ENCODE measurements at places on chromosomes 4 and X.

DNA sequence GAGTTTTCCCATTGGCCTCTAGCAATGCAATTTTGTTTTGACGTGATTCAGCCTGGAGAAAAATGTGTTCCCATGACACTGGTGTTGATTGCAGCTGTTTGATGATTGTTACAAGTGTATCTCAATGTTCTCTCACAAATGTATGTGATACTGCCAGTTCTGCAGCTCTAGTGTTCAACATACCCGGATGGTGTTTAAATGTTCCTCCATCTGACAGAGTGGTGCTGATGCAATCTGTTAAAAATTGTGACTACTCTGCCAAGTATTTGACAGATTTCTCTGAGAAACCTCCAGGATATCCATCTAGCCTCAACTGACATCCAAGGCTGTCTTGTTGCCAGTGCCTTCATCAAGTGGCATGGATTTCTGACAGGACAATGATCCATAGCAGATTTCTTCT is 657.2 kb upstream of the DIAPH2 start:
- no peak for DNase-seq

DNA sequence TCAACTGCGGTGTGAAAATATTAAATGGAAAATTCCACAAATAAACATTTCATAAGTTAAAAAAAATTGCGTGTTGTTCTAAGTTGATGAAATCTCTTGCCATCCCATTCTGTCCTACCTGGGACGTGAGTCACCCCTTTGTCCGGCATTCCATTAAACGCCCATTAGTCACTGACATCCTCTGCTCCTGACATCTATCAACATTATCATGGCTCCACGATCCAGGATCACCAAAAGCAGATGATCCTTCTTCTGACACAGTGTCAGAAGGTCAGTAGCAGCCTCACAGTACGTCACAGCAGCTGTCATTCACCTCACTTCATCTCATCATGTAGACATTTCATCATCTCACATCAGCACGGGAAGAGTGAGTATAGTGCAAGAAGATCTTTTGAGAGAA is 125.7 kb downstream of the ZNF827 start:
- DNase-seq = no peak

DNA sequence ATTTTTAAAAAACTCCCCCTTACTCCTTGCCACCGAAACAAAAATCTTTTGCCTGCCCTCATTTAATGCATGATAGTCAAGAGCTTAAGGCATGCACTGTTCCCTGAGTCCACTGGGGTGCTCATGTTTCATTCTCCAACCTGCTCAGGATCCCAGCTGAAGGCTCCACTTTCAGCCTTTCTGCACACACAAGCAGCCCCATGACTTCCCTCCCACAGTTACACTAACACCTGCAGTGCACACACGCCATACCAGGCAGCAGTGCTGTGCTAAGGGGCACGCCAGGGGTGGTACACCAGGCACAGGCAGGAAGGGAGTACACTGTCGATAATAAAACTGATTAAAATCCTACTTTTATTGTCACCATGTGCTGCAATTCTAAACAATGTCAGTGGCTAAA is 385.2 kb downstream of the BMPR1B start:
- no peak for DNase-seq

- no peak for DNase-seq
Observed at GRCh38 chr4:66266035-66266434, 595.7 kb upstream of the EPHA5 start.

DNA sequence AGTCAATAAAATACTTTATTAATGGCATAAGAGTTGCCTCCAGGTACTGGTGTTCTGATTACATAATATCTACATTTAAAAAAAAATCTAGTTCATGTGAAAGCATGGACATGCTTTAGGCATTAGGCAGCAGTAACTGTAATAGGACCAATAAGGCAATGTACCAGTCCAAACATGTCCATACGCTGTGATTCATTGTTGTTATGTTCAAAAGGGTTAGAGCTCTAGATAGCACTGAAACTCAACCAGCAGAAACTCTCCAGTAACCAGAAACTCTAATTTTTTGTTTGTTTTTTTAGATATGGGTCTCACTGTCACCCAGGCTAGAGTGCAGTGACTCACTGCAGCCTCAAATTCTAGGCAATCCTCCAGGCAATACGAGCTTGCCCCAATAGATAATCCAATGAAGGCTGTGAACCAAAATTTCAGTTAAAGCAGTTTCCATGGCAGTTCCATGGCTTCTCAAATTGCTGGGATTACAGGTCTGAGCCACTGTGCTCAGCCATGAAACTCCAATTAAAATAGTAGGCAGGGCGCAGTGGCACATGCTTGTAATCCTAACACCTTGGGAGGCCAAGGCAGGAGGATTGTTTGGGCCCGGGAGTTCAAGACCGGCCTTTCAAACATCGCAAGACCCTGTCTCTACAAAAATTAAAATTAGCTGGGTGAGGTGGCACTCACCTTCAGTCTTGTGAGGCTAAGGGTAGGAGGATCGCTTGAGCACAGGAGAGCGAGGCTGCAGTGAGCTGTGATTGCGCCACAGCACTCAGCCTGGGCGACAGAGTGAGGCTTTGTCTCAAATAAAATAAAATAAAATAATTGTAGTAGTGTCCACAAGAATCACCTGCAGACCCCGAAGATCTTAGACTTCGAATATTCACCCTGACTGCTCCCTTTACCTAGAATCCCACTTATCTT is 36.3 kb downstream of the MGARP start:
- no peak for DNase-seq

GRCh38 chrX:8864161-8864560 is 63.0 kb upstream of the FAM9A start:
- no peak for DNase-seq

DNA sequence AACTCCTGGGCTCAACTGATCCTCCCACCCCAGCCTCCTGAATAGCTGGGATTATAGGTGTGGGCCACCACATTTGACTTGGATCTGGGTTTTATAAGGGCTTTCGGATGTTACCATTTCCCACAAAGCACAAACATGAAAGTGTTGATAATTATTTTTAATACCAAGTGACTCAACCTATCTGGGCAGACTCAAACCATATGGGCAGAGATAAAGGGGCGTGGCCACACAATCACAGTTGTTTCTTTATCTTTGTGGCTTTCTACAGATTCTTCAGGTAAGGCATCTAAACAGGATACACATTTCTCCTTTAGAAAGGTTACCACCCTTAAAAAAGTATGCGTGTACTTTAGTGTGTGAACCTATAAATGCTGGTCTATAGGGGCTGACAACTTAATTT is 122.5 kb downstream of the ZNF827 start:
- DNase-seq = no peak

DNA sequence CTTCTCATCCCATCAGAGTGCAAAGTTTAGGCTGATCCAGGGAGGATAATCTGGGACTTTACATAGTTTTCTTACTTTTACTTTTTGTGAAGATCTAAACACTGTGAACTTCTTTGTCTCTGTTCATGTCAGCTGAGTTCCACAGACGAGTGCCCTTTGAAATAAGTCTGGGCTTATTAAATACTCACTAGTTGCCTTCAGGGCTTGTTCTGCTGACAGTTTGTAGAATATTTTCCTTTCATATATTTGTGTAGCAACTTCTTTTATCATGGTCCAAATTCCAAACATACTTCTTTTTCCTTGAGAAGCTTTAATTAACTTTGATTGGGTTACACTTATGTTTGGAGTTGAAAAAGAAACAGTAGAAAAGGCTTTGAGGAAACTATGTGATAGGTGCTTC is 109.6 kb downstream of the SH2D1A start:
- DNase-seq = no peak

DNA sequence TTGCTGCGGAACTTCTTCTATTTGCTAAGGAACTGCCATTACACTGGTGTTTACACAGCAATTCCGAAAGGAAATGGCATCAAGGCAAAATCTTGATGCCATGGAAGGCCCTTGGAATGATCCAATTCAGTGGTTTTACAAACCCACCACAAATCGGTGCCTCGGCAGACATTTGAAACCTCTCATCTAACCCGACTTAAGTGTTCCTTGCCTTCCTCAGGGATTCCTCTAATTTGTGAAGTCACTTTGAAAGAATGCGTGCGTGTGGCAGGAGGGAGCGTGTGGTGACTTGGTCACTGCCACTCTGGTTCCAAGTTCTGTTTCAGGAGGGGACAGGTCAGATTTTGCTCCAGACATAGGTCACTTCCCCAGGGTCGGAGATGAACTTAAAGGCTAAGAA is 4.8 kb downstream of the NOP14 start:
- no peak for DNase-seq

DNA sequence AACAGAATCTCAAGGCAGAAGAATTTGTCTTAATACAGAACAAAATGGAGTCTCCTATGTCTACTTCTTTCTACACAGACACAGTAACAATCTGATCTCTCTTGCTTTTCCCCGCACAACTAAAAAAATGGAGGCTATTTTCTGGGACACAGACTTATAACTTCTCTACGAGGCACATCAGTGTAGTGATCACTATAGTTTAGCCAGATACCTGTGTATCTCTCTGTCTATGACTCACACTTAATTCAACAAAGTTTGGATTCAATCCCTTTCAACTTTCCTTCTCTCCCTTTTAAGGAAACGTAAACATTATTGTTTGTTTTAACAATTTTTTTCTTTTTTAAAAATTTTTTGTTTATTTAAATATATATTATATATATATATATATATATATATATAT is 29.4 kb downstream of the APELA start:
- DNase-seq = no peak

DNA sequence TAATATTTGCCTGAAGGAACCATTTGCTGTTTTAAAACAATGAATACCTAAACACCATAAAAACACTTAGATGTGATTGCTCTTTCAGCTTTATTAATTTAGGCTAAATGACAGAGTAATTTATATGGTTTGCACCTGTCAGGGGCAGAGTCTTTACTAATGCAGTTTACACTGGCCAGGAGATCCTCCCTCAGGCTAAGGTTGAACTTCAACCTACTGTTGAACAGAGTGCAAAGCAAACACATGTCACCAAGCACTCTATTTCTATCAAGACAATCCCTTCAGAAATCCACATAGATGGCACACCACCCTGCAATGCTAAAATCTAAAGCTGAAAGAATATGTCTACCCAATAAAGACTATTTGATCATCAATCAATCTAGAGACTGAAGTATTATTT is 147.3 kb downstream of the KLHL13 start:
- no peak for DNase-seq

DNA sequence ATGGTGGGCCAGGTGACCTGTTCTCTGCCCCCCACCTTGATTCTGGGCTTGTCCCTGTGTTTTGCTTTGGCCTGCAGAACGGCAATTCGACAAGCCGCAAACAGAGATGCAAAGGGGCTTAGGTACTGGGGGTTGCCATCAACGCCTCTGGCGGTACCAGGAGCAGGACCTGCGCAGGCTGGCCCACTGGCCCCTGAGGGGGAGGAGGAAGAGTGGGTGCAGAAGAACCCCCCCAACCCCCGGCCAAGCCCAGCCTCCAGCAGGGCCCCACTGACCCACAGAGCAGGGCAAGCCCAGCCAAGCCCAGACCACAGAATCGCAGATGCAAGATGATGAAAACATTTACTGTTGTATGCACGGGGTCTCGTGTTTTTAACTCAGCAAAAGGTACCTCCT is 89.4 kb downstream of the PPP2R2C start:
- no peak for DNase-seq

DNA sequence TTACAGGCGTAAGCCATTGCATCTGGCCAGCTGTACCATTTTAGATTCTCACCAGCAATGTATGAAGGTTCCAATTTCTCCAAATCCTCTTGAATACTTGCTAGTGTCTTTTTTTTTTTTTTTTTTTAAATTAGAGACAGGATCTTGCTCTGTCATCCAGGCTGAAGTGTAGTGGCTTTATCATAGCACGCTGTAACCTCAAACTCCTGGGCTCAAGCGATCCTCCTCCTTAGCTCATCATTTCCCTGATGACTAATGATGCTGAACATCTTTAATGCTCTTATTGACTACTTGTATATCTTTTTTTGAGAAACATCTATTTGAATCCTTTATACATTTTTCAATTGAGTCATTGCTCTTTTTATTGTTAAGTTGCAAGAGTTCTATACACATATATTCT is 40.3 kb downstream of the HDAC8 start:
- DNase-seq = no peak

DNA sequence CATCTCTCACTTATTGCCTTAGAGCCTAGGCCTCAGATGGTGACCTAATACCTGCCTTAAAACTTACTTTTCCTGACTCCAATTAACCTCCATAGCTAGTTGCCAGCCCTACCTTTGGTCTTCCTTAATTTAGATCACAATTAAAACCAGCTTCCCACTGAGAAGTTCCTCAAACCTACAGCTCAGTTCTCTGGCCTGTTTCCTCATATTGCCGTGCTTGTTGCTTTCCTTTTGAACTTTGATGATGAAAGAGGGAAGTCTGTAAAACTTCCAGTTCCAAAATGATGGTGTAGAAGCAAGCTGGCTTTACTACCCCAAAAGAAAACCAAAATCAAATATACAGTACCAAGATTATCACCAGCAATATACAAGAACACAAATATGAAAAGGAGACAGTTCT is 28.9 kb upstream of the CAMK2D start:
- DNase-seq = peak; percentile 7

DNA sequence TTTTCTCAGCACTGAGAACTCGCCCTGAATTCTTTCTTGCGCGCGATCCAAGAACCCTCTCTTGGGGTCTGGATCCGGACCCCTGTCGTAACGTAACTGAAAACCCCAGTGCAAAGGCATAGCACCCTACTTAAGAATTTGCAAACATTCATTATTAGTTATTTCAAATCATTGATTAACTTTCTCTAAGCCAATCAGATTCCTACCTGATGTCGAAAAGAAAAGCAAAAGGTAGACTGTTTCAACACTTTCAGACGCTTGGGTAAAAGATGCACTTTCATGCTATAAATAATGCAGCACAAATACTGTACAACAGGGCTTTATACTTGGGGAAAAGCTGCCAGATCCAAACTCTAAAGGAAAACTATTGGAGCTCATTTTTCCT is 817 bp upstream of the WDR19 start:
- no peak for DNase-seq

DNA sequence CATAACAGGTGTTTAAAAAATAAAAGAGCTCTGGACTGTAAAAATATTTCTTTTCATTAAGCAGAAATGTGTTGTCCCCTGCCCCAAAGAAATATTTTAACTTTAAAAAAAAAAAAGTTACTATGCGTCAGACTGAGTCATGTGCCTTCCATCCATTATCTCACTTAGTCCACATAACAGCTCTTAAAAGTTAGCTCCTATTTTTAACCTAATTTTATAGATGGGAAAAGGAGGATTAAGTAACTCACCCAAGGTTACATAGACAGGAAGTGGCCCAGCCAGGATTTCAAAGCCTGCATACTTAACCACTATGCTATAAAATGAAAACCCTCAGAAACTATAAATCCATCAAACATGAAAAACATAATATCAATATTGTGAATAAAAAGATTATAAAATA is 97.7 kb downstream of the MANBA start:
- DNase-seq = no peak

DNA sequence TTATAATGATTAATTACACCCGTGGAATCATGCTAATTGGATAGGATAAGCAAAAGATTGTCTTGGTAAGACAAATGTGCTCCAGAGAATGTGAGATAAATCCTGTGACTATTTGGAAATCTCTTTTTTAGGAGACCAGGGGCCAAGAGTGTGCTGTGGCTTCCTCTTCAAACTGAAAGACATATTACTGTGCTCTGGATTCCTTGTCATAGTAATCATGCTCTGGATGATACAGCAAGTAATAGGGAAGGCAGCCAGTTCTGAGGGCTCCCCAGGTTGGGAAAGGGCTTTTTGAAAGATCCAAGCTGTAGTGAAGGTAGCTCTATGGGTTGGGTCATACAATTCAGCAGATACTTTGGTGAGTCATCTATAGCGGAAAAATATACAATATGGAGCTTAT is 600.5 kb downstream of the PCDH18 start:
- DNase-seq = no peak
